ENCODE measurements at places on chromosomes 16 and 17.

DNA sequence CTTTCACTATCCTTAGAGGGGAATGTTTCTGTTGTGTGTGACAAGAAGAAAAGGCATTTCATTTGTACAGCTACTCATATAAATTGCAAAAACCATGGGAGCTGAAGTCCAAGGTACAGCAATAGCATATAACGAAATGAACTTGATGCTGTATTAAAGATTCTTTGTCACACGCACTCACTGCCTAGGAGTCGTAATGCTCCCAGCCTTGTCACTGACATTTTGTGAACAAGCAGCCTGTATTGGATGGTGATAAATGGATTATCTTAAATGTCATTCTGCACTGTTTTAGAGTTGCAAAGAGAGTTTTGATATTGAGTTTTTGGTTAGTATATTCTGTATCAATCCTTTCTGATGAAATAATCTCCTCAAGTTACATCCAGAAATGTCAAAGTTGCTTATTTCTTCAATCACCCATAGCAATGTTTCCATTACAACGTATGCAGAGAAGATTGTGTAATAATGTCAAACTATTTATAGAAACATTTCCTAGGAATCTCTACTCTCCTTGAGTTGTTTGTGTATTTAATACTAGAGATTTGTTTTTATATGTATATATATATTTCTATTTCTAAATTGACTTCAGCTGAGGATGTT, 270.6 kb downstream of the FTO start:
- DNase-seq: no peak

DNA sequence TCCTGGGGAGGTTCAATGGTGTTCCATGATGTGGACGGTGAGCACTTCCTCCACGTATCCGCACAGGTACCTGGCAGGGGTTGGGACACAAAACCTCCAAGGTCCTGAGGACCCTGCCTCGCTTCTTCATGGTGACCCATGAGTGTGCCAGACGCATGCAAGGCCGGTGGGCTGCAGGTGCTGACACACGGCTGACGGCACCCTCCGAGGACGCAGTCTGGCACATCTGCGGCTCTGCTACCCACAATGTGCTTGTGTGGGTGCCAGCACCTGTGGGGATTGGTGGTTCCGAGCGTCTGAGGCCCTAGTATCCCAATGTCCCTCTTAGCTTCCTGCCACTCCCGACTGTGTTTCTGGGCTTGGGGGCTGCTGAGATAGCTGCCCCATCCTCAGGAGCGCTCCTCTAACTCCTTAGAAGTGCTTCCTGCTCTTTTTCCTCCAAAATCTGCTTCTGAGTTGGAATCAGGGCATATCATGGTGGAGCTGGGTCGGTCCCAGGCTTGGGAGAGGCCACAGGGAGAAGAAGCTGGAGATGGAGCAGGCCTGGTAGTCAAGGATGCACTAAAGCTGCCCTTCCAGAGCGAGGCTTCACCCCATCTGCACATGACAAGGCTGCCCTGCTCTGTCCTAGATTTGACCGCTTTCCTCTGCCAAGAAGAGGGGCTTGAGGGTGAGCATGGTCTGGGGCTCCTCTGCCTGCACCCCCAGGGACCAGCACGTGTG, 1.6 kb downstream of the CYGB start:
- no peak for DNase-seq

DNA sequence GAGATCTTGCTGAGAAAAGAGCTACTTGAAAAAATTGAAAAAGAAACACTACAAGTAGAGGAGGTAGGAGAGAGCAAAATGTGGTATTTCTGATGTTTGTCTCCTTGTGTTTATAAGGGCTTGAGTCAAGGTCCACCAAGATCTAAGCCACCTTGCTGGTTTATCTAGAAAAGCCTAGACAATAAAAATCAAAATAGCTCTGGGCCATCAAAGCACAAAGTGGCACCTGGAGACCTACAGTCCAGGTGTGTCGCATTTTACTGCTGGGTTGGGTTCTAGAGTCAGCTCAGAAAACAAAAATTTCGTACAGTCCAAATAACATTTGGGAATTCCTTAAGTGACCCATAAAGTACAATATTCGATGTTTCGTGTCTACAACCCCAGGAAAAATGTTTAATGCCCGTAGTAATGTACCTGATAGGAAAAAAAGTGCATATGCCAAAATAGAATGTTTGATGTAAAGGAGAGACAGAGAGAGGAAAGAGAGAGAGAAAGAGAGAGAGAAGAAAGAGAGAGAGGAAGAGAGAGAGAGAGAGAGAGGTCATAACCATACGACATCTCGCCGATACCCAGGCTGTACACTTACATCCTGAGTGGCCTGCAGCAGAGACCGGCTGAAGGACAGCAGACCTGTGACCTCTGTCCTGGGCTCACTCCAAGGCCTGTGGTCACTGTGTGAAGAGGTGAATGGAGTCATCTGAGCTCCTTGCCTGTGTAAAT, 27.1 kb downstream of the PRSS54 start:
- DNase-seq: no peak

DNA sequence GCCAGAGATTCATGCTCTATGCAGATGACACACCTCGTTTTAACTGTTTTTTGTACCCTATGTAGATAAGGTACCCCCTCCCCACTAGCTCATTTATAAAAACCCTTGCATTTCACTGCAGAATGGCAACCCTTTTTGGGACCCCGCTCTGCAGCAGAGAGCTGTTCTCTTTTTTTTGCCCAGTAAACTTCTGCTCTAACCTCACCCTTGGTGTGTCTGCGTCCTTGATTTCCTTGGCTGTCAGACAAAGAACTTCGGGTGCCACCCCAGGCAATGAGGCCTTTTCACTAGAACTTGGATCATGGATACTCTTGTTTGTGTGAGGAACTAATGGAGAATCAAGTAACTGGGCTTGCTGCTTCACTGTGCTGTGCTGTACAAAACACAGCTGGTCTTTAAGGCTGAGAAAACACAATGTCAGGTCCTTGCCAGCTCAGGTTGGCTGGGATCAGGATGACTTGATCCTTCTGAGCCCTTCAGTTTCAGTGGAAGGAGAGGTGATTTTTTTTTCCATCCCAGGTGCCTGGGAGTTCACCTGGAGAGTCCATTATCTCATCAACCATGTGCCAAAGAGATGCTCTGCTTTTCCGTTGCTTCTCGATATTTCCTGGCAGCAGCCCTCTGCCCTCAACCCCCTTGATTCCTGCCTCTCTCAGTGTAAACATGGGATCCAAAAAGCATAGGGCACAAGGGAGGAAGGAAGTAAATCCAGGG, 133.2 kb upstream of the FAM20A start:
- no peak for DNase-seq

DNA sequence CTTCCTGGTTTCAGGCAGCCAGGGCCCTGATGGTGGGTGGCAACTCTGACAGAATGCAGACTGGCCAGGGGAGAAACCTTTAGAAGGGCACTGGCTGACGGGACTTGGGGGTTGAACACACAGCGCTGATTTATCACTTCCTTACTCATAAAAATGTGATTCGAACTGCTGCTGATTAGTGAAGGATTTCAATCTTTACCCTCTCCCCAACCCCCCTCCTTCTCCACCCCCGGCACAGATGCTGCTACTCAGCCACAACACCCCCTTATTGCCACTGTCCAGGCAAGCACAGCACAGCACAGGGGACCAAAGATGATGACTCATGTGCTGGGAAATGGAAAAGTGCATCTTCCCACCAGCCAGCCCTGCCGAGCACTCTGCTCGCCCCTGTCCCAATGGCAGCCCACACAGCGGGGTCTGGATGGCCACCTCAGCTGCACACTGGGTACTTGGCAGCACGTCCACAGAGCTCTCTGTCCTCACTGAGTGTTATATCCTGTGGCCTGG, 70.1 kb downstream of the SMG6 start:
- DNase-seq: no peak

DNA sequence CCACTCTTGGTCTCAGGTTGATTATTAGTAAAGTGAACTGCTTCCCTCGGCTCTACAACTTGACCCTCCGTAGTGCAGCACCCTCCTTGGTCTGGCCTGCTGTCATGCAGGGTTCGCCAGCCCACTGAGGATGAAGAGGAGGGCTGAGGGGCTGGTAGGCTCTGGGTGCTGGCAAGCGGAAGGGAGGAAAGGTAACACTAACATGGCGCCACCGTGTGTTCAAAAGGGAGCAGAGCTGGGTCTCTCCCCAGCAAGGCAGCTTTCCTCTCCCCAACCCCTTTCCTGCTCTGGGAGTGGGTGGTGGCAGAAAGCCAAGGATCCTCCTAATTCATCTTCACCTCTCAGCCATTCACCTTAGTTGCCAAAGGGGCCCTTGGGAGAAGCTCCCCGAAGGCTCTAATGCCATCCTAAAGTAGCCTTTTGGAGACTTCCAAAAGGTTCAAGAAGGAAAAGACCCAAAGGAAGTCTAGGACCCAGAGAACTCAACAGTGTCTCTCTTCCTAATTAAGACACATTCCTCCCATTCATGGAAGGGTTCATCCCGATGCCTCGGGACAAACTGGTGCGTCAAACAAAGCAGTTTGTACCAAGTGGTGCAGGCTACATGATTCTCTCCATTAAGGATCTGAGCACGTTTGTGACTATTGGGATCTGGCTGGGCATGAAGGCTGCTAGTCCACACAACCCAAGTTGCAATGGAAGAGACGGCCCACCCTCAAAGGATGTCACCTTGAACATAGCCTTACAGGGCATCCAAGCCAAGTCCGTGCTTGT, 90.8 kb upstream of the TOB1 start:
- peak; percentile 22 for DNase-seq

GRCh38 chr17:6186998-6187397, 116.8 kb downstream of the WSCD1 start:
- no peak for DNase-seq

DNA sequence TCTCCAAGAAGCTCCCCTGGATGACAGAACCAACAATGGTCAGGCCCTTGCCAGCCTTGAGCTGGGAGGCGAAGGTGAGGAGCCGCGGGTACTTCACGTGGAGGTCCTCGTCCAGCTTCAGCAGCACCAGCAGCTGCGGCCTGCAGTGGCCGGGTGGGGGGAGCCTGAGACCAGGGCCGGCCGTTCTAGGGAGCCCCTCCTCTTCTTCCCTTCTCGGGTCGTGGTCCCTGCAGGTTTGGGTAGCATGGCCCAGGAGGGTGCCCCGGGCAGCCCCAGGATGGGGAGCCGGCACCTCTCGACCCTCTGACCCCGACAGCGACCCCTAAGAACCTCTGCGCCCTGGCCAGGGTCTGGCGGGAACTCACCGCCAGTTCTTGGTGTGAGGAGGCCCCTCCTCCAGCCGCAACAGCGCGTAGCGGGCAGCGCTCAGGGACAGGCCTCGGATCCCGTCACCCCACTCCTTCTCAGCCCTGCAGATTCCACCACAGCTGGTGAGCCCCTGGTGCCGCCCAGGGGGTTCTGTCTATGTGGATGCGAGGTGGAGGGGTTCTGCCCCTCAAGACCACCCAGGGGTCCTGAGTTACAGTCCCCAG, 3.1 kb upstream of the LCAT start:
- DNase-seq: no peak

- DNase-seq: no peak
Measured at GRCh38 chr17:64240261-64240740, 22.8 kb downstream of the TEX2 start.

- DNase-seq: no peak
Measured at GRCh38 chr17:67868176-67868575, 42.9 kb downstream of the BPTF start.

GRCh38 chr16:69012906-69013305, 92.5 kb upstream of the HAS3 start:
- no peak for DNase-seq

GRCh38 chr16:5845046-5845445, 747.5 kb upstream of the EEF2KMT start:
- no peak for DNase-seq

DNA sequence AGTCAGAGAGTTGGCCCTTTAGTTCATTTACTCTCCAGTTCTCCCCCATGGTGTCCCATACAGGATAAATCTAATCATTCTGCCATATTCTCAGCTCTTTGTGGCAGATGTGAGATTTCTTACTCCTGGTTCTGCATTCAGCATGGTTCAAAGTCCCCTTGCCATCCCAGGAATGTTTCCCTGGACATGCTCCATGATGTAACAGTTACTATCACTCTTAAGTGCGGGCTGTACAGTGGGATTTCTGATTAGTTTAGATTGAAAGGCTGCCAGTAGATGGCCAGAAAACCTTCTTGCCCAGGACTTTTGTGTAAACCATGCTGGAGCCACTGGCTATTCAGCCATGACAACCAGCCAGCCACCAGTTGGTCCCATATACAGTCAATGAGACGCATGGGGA, 10.4 kb downstream of the KRT37 start:
- DNase-seq: no peak

DNA sequence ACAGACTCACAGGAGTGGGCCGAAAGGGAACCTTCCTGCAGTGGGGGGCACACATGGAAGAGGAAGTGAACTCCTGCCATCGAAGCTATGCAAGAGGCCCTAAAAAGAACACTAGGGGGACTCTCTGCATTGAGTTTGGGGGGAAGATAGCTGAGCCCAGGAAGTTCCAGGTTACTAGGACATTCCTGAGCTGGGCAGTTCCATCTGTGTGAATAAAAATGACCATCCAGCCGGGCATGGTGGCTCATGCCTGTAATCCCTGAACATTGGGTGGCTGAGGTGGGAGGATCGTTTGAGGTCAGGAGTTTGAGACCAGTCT, 211.8 kb downstream of the ZNF423 start:
- no peak for DNase-seq

Measured in activated CD4-positive, CD25-positive, alpha-beta regulatory T cell treated with anti-CD3 and anti-CD28 coated beads, Interleukin-2, amount 50 U/mL, for 16 hours (primary cell).